ENCODE measurements at places on chromosomes 12 and 14.
A peak's percentile ranks its signal among the peaks of the same experiment; 100 is the strongest.

- peak; percentile 88 for DNase-seq
These were observed at the start of gene BDKRB2 for GRCh38 chr14:96204151-96205058. Gene BDKRB2 (plus strand): TSS chr14:96204839. CDS start chr14:96237108, 32,269 bp downstream.

GRCh38 chr12:26724309-26724702 lies 108.7 kb downstream of the ITPR2 start:
- no peak for DNase-seq

DNA sequence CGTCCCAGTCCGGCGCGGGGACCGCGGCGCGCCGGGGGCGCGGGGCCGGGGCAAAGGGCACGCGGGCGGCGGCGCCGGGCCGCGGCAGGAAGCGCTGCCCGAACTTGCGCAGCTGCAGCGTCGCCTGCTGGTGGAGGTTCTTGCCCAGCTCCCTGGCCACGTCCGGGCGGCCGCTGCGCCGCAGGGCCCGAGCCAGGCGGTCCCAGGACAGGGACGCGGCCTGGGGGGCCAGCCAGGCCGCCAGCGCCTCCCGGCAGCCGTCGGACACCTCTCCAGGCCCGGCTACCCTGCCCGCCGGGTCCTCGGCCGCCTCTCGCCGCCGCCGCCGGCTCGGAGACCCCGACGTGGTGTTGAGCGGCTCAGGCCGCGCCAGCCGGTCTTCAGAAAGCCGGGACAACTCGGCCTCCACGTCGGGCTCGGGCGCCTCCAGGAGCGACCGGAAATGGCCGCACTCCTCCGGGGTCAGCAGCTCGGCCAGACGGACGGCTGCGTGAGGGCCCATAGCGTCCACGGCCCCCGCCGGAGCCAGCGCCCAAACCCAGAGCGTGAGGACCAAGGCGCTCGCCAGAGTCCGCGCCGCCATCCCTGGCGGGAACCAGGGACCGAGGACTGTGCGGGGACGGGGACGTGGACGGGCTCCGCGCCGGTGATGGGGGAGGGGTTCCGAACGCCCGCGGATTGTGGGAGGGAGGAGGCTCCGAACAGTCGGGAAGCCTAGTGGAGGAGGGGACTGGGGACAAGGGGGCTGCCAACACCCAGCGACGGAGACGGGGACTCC lies 34.0 kb downstream of the FIGNL2 start:
- peak; percentile 83 for DNase-seq

- peak; percentile 64 for DNase-seq
These were observed 2.6 kb downstream of the GDF11 start for GRCh38 chr12:55745361-55746173.

- peak; percentile 77 for DNase-seq
These were observed 2.6 kb downstream of the ITGA7 start for GRCh38 chr12:55704824-55705718.

- no peak for DNase-seq
These were observed 59.0 kb downstream of the CDC42BPB start for GRCh38 chr14:102998393-102998792.

GRCh38 chr12:100489251-100489820 lies 15.7 kb downstream of the NR1H4 start:
- DNase-seq, result no peak

DNA sequence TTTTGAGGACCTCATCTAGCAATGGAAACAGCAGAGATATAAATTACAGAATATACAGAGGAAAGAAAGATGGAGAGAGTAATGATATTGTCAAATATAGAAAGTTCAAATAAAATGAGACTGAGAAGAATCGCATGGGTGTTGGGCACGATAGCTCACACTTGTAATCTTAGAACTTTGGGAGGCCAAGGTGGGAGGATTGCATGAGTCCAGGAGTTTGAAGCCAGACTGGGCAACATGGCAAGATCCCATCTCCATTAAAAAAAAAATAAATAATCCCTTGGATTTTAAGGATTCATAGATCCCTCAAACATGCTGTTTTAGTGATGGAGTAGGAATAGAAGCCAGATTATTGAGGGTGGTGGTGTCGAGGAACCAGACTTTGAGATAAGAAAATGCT lies 1.9 kb downstream of the PYROXD1 start:
- DNase-seq, result no peak

DNA sequence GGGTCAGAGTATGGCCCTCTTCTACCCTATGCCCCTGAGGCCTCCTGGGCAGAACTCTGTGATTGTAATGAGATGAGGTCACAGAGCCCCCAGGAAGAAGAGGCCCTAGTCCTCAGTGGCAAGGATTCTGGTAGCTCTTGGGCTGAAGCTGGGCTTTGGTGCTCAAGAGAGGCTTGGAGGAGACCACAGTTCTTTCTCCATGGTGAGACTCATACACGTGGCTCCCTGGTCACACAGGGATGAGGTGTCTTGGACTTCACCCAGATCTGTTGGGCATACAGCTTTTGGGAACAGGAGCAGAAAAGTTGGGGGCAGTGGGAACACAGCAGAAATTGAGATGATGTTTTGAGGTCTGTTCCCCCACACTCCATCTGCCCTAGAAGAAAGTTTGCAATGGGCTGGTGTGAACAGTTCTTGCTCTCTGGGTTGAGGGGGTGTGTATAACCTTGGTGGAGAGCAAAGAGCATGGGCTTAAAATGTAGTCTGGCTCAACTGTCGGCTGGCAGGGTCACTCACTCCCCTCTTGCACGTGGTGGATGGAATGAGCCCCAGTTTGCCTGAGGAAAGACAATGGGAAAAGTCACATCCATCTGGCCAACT lies at the start of gene KRT86:
Gene KRT86, plus strand, starts transcription at position 125 of the 600 bp plus-strand sequence. CDS start 27,272 bp downstream, outside the sequence.
- no peak for DNase-seq

GRCh38 chr12:46963977-46964971 lies 115.1 kb upstream of the PCED1B start:
- DNase-seq, result no peak

- no peak for DNase-seq
These were observed 249.4 kb downstream of the ZFP36L1 start for GRCh38 chr14:68543516-68543915.

DNA sequence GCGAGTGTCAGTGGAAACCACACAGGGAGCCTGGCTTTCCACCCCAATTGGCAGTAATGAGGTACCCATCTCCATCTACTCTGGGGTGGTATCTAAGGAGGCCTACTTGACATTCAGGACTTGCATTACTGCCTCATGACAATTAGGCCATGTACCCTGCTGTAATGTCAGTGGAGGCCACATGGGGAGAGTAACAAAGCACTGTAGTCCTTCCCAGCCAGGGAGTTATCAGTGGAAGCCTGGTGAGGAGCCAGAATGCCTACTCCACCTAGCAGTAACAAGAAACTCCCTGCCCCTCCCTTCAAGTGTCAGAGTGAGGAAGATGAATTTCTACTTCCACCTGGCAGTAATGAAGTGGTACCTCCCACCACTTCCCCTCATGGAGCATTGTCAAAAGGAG lies 12.5 kb downstream of the TIMM9 start:
- DNase-seq, result no peak

DNA sequence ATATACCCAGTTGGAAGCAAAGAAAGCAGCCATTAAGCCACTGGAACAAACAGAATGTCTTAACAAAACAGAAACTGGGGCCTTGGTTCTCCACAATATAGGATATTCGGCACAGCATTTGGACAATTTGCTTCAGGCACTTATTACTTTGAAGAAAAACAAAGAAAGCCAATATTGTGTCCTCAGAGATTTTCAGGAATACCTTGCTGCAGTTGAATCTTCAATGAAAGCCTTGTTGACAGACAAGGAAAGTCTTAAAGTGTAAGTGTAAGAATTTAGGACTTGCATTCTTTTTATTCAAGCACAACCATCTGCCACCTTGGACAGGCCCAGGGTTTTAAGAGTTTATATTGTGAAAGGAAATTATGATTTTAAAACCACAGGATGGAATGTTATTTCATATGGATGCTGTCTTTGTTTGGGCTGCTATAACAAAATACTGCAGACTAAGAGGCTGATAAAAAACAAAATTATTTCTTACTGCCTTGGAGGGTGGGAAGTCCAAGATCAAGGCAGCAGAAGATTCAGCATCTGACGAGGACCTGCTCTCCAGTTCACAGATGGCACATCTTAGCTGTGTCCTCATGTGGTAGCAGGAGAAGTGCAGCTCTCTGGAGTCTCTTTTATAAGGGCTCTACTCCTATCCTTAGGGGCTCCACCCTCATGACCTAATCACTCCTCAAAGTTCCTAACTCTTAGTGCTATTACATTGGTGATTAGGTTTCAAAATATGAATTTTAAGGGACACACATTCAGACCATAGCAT lies 197.0 kb downstream of the SYNE2 start:
- DNase-seq, result no peak

DNA sequence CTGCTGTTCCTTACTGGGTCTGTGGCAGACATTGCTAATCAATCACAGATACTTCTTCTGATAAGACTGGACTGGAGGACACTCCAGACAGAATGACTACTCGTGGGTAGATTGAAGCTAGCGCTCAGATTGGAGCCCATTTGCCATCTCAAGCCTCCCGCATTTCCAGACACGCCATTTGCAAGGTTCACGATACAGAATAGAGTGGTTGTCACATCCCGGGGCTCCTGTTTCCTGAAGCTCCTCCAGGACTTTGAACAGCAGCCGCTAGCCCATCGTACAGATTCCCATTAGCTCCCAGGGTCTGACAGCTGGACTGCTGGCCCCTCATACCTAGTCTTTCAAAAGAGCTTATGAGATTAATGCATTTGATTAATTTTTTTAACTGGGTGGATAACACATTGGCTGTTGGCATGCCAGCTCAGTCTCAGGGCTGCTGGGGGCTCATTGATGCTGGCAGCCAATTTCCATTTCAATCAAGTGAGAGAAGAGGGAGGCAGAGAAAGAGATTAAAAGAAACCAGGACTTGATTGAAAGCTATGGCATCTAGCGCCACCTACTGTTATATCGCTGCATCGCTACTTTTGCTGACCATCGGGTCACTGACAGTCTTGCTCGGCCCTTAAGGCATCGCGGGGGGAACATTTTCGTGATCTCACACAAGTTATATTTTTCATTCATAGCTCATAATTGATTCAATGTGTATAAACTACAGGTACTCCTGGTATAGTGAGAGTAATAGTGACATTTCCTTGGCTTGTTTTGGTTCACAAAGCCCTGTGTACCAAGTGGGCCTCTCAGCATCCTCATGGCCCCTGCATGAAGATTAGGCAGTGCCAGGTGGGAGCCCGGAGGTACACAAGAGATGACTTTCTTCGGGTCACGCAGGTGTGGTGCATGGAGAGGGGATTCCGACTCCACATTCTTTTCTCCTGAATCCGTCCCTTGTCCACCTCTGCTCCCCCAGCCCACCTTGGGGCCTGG lies 78.6 kb downstream of the CCDC60 start:
- peak; percentile 58 for DNase-seq

- DNase-seq, result no peak
These were observed 292.3 kb downstream of the DAD1 start for GRCh38 chr14:22296722-22297121.

GRCh38 chr12:15488481-15488880 lies 166.2 kb downstream of the PTPRO start:
- no peak for DNase-seq

- no peak for DNase-seq
These were observed 427.2 kb downstream of the TRHDE start for GRCh38 chr12:72699362-72699761.

DNA sequence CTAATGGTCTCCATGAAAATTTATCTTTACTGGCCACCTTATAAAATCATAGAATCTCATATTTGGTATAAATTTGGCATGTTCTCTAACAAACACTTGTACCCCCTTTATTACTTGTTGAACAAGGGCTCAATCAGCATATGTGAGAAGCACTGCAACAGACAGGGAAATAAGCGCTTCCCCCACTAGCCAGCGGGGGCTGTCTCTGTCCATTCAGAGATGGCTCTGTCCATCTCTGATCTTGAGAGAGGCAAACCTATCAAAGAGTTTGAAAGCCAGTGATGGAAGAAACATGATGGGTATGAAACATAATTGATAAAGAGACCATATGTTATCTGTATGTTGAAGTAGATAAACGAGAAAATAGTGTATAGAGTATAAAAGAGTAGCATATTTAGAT lies 326.8 kb downstream of the PDZRN4 start:
- DNase-seq, result no peak

DNA sequence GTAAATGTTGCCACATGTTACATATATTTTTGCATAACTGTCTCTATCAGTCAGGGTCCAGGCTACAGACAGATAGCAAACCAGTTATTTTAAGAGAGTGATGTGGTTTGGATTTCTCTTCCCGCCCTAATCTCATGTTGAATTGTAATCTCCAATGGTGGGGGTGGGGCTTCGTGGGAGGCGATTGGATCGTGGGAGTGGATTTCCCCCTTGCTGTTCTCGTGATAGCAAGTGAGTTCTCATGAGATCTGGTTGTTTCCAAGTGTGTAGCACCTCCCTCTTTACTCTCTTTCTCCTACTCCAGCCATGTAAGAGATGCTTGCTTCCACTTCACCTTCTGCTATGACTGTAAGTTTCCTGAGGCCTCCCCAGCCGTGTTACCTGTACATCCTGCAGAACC lies 704.2 kb upstream of the TBX3 start:
- no peak for DNase-seq

- peak; percentile 49 for DNase-seq
These were observed 1.0 kb downstream of the NACA start for GRCh38 chr12:56723889-56724700.

- no peak for DNase-seq
These were observed 9.0 kb downstream of the ASIC1 start for GRCh38 chr12:50066402-50066801.

GRCh38 chr12:52275686-52276085 lies 1.2 kb downstream of the KRT86 start:
- DNase-seq, result no peak

- no peak for DNase-seq
These were observed 367.8 kb upstream of the CLEC14A start for GRCh38 chr14:38623661-38624060.

- no peak for DNase-seq
These were observed 134.6 kb upstream of the PZP start for GRCh38 chr12:9342614-9343353.

DNA sequence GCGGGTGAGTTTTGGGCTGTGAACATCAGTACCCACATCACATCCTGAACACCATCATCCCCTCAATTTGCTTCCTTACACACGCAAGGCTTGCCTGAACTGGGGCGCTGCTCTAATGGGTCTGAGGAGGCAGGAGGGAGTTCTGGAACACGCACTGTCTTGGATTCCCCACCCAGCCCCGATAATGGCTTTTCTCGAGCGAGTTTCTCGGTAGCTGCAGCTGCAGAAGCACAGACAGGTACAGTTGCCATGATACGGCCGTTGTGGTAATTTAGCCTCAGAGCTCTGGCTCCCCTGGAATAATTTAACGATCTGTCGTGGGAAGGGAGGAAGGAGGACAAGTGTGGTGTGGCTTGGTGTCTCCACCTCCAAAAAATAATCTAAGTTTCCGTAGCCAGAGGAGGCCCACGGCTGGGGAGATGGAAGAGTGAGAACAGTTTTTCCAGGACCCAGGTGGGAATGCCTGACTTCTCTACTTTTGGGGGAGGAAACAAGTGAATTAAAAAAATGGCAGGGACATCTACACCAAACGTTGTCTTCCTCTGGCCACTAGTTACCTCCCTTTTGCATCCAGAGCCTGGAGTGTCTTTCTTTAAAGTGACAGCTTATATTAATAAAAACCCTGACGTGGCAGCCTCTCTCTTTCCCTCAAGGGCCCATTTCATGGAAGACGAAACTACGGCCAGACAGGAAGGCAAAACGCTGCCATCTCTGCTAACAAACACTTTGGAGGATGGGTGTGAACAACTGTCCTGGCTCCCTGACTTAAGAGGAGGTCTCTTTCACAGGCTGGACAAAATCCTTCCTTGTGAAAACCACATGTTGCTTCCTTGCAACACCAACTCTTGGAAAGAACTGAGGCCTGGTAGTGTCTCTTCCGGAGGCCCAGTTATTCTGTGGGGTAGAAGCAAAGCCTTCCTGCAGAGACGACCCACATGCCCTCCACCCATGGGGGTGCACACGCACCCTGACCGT lies 84.8 kb downstream of the RBM19 start:
- peak; percentile 48 for DNase-seq
